ENCODE measurements at places on chromosomes 16 and 17.

DNA sequence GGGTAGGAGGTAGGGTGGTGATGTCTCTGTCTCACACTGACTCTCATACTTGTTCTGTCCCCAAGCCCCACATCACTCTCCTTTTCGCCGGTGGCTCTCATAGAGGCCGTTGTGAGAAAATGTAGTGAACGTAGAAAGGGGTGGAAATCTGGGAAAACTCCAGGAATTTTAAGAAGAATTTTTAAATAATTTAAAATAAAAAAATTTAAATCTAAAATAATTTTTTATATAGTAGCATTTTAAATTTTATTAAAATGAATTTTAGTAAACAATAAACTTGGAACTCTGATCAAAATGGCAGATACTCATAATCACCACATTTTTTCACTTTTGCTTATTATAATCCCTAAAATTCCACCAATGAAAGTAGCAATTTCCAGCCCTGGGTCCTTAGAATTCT lies 473.6 kb upstream of the ZFHX3 start:
- DNase-seq, result no peak

- DNase-seq, result no peak
These were observed 283.6 kb upstream of the SALL1 start for GRCh38 chr16:51434567-51435198.

GRCh38 chr17:65514082-65514481 lies 47.4 kb downstream of the AXIN2 start:
- no peak for DNase-seq

- no peak for DNase-seq
These were observed 25.3 kb downstream of the DBNDD1 start for GRCh38 chr16:89993971-89994370.

- no peak for DNase-seq
These were observed 113.4 kb downstream of the AMFR start for GRCh38 chr16:56312028-56312300.
